ENCODE measurements at places on chromosomes 3 and 15. TPM values are rescaled to one million over a fixed set of nuclear protein-coding genes. Genes with fewer than 3 reads are reported as not detected.

DNA sequence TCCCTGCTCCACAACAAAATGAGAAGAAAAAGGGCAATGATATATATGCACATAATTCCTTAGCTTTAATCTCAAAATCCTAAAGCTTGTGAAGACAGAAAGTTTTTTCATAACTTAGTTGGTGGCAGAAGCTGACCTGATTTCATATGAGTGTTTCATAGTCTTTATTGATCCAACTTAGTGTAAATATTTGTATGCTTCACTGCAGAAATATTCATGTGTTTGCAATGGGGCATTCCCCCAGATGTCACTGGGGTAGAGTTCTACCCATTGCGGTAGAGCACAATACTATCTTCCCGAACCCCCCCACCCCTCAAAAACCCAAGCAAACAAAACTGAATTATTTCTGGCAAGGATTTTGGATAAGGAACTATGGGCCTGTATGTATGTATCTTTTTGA is 221.2 kb downstream of the THRB start:
- no peak for DNase-seq

- DNase-seq: no peak
Measured at GRCh38 chr3:45362758-45363157, 25.6 kb upstream of the LARS2 start.

- DNase-seq: no peak
Measured at GRCh38 chr3:60102154-60102553, 1052.3 kb upstream of the CFAP20DC start.

- no peak for DNase-seq
Measured at GRCh38 chr3:48065035-48065434, 48.8 kb upstream of the MAP4 start.

GRCh38 chr3:182414586-182414985 is 378.7 kb upstream of the ATP11B start:
- DNase-seq: no peak

ANKRD63 gene
- not detected for total RNA-seq
